Activated T-helper 1 cell treated with anti-CD3 and anti-CD28 coated beads, Interleukin-12 subunit alpha, Interleukin-12 subunit beta, Interleukin-2, Interleukin-4 antibody, amounts not matched to agents 30 ng/mL and 10 ng/mL and 1 ng/mL, durations not matched to agents 14 hours and 24 hours and 36 hours (primary cell): ENCODE measurements at places on chromosomes 7 and 10.

- DNase-seq, result no peak
- no peak overlapping the region for H3K27ac ChIP-seq
- H3K27me3 ChIP-seq, result peaks cover 8% of the 10 kb centered on the region
- H3K4me1 ChIP-seq, result peaks cover 10% of the 10 kb centered on the region
- H3K36me3 ChIP-seq, result no peaks in the 10 kb centered on the region
- H3K4me3 ChIP-seq, result no peak overlapping the region
Measured at GRCh38 chr7:105894131-105894530, 17.7 kb upstream of the ATXN7L1 start.

DNA sequence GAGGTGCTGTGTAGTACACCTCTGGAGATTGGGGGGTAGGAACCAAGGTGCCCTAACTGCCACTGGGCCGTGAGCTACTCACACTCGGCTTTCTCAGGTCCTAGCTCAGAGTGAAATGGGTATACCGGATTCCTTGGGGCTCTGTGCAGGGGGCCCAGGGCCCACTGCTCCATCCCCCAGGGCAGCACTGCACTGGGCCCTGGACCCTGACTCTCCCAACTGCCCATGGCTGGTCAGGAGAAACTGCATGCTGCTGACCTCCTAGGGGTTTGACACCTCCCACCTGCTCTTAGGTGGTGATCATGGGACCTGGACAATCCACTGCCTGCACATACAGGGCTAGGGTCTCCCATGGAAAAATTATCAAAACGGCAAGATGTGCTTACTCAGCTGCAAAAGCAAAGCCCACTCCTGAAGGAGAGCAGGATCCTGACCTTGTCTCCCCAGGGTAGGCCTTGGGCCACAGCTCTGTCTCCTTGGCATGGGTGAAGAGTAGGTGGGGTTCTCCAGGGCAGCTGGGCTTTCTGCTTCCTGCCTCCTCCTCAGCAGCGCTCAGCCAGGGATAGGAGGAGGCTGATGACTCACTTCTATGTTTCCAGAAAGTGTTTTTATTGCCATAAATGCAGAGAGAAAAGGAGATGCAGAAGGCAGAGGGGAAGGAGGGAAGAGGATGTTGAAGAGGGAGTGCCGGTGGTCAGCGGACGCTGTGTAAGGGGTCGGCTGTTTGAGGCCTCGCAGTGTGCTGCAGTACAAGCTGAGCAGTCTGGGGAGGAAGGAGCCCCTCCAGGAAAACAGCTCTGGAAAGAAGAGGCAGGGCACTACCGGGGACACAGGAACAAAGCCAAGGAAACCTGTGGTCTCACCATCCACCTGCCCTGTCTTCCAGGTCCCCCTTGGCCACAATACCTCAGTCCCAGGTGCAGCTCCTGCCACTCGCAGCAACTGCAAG, 107.8 kb downstream of the ARHGAP22 start:
- no peaks in the 10 kb centered on the region for H3K27me3 ChIP-seq
- DNase-seq, result no peak
- no peaks in the 10 kb centered on the region for H3K36me3 ChIP-seq
- peaks cover 9% of the 10 kb centered on the region for H3K4me1 ChIP-seq

DNA sequence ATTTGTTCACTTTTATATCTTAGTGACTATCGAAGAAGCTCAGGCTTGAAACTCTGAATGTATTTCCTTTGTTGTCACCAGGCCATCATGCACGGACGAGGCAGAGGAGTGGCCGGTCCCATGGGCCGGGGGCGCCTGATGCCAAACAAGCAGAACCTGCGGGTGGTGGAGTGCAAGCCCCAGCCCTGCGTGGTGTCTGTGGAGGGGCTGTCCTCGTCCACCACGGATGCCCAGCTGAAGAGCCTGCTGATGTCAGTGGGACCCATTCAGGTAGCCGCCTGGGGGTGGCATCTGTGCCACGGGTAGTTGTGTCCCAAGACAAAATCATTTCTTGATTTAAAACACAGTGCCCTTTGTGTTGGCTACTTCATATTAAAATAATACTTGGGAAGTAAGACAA, 45.9 kb downstream of the SHH start:
- H3K4me3 ChIP-seq, result no peak overlapping the region
- DNase-seq, result no peak
- H3K27me3 ChIP-seq, result no peaks in the 10 kb centered on the region
- H3K27ac ChIP-seq, result no peak overlapping the region
- H3K4me1 ChIP-seq, result peaks cover 60% of the 10 kb centered on the region

GRCh38 chr7:29287366-29287765, 92.8 kb downstream of the CHN2 start:
- peaks cover 30% of the 10 kb centered on the region for H3K27me3 ChIP-seq
- no peak overlapping the region for H3K27ac ChIP-seq

- H3K27ac ChIP-seq, result no peak overlapping the region
- no peak overlapping the region for H3K4me3 ChIP-seq
- H3K27me3 ChIP-seq, result no peaks in the 10 kb centered on the region
- peaks cover 20% of the 10 kb centered on the region for H3K36me3 ChIP-seq
- DNase-seq, result no peak
Measured at GRCh38 chr7:135177028-135177696, 6.7 kb upstream of the CYREN start.

DNA sequence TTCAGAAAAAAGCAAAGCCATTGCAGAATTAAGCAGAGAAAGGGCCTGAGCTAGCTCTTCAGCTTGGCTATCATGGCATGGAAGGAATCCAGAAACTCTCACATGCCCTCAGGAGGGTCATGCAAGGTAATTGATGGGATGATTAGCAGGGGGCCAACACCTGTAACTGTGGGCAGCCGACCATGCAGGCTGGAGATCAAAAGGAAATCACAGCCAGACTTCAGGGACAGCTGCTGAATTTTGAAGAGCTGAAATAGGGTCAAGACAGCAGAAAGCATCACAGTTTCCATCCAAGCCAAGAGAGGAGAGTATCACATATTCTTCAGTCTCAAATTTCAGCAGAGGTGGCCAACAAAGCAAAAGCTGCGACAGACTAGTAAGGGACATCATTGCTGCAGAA, 239.6 kb upstream of the STEAP1 start:
- H3K36me3 ChIP-seq, result no peaks in the 10 kb centered on the region
- no peak overlapping the region for H3K27ac ChIP-seq
- H3K4me3 ChIP-seq, result no peak overlapping the region
- DNase-seq, result no peak
- no peaks in the 10 kb centered on the region for H3K4me1 ChIP-seq

DNA sequence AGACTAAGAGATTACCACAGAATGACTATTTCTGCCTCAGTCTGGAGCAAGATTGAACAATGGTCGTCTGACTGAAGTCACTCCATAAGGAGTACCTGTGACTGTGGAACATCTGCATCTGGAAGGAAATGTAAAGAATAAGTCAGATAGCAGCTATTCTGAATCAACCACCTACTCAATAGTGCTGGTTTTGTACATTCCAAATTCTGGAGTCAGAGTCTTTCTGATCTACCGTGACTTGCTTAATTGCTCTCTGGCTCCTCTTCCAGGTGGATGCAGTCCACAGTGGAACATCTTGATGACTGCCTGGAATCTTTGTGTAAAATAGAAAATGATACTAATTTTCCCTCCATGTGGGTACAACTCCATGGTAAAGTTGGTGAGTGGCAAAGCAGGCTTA, 156.3 kb upstream of the SEMA3C start:
- H3K4me1 ChIP-seq, result no peaks in the 10 kb centered on the region
- no peak for DNase-seq
- H3K27ac ChIP-seq, result no peak overlapping the region
- H3K4me3 ChIP-seq, result no peak overlapping the region
- H3K36me3 ChIP-seq, result no peaks in the 10 kb centered on the region

DNA sequence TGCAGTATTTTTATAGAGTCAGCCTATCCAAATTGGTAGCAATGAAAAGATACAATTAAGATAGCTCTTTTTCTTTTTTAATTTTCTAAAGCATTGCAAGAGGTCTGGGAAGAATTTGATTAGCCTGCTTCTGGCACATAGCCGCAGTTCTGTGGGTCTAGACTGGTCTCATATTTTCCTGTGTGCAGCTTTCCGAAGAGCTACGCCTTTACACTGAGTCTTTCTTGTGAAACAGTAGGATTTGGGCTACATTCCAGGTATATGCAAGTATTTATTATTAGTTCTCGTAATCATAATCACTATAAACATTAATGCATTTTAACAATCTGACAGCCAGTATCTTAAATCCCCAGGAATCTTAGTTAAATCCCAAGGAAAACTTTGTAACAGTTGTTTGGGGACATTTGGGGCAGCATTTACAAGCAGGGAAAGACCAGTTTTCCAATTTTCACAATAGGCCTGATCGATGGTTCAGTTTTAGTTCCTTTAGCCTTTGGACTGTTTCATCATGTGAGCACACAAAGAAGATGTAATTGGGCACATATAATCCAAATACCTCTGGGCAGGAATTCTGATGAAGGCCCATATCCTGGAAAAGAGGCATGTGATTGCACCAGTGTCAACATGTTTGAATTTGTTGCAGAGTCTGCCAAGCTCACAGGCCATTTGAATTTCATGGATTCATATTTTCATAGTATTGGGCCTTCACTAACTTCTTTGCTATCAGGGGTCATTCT, 287.3 kb downstream of the INHBA start:
- peaks cover 2% of the 10 kb centered on the region for H3K27me3 ChIP-seq
- no peaks in the 10 kb centered on the region for H3K4me1 ChIP-seq
- no peaks in the 10 kb centered on the region for H3K36me3 ChIP-seq
- H3K27ac ChIP-seq, result no peak overlapping the region
- no peak for DNase-seq

- no peaks in the 10 kb centered on the region for H3K36me3 ChIP-seq
- H3K27ac ChIP-seq, result no peak overlapping the region
- no peak for DNase-seq
- H3K4me1 ChIP-seq, result no peaks in the 10 kb centered on the region
- H3K27me3 ChIP-seq, result no peaks in the 10 kb centered on the region
Measured at GRCh38 chr10:44895280-44895679, 15.9 kb upstream of the TMEM72 start.

DNA sequence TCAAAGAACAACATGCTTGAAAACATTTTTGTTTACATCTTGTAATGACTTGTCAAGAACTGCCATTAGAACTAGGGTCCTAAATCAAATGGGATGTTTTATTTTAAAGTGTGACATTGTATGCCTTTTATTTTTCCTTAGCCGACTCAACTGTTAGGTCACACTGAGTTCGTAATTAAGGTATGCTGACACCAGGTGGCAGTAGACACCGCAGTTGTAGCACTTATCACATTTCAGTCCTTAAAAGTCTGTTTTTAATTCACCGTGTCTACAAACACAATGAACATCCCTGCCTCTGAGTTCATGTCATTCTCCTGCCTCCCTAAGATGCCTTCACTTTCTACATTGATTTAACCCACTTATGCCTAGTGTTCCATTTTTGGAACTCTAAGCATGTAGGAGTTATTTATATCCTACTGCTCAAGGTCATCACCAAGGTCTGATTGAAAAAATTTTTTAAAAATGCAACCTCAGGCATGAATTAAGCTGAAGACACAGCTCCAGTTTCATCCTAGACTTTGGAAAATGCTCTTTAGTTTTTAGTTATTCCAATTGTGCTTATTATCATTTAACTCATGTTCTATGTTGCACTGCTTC, 186.1 kb downstream of the BMPER start:
- H3K4me1 ChIP-seq, result no peaks in the 10 kb centered on the region
- DNase-seq, result no peak
- H3K27ac ChIP-seq, result no peak overlapping the region

DNA sequence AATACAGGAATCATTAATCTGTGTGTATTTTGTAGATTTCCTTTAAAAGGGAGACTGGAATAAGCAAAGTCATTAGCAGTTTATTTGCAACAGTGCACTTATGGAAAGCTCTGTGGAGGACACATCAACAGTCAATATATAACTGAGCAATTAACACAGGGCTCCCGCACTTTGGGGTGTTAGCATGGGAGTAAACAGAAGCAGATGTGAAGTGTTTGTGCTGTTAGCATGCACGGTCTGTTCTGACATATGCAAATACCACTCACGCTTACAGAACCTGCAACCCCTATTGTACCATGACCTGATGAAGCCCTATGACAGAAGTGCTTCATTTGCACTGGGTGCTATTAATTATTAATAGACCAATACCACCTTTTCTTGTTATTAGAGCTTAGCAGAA, 118.9 kb downstream of the PPP1R3A start:
- H3K27ac ChIP-seq, result no peak overlapping the region
- DNase-seq, result no peak
- H3K36me3 ChIP-seq, result no peaks in the 10 kb centered on the region
- no peaks in the 10 kb centered on the region for H3K4me1 ChIP-seq

DNA sequence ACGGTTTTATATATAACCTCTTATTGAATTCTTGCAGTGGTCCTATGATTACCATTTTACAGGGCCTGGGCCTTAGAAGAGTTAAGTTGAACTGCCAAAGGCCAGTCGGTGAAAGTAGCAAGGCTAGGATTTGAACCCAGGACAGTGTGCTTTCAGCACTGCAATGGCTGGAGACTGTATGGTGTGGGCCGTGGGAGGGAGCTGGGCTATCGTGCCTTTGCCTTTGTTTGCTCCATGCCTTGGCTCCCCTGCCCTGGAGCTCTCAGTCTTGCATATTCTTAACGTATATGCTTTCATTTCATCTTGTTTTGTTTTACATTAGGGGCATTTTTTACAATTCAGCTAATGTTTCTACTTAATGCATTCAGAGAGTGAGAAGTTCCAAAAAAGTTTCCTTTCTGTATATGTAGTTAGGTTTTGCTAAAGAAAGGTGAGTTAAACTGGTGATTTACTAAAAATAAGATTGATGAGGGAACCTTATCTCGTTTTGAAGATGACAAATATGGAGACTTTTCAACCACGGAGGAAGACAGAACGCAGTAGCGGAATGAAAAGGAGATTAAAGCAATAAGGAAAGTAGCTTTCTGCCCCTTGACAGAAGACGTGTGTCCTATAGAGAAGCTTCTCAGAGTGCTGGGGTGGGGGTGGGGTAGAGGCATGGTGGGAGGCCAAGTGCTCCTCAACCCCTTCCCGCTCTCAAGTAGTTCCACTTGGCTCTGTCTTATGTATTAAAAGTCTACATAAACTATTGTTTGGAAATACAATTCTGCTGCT, 82.5 kb downstream of the RTKN2 start:
- H3K4me1 ChIP-seq, result peaks cover 75% of the 10 kb centered on the region
- H3K4me3 ChIP-seq, result peak overlapping the region; percentile 59
- DNase-seq, result no peak
- peaks cover 21% of the 10 kb centered on the region for H3K36me3 ChIP-seq
- no peaks in the 10 kb centered on the region for H3K27me3 ChIP-seq

GRCh38 chr10:14476006-14476405, 145.3 kb upstream of the FRMD4A start:
- no peak overlapping the region for H3K27ac ChIP-seq
- no peak for DNase-seq
- H3K27me3 ChIP-seq, result peaks cover 39% of the 10 kb centered on the region

GRCh38 chr10:114498413-114499111, 94.3 kb upstream of the AFAP1L2 start:
- peak overlapping the region; percentile 85 for H3K27ac ChIP-seq
- H3K4me1 ChIP-seq, result peaks cover 84% of the 10 kb centered on the region
- no peak for DNase-seq
- H3K36me3 ChIP-seq, result peaks cover 22% of the 10 kb centered on the region
- H3K4me3 ChIP-seq, result peak overlapping the region; percentile 63
